ENCODE measurements at places on chromosomes 11 and 22.

- no peak for DNase-seq
Measured at GRCh38 chr11:65776196-65776595, 4.6 kb downstream of the AP5B1 start.

DNA sequence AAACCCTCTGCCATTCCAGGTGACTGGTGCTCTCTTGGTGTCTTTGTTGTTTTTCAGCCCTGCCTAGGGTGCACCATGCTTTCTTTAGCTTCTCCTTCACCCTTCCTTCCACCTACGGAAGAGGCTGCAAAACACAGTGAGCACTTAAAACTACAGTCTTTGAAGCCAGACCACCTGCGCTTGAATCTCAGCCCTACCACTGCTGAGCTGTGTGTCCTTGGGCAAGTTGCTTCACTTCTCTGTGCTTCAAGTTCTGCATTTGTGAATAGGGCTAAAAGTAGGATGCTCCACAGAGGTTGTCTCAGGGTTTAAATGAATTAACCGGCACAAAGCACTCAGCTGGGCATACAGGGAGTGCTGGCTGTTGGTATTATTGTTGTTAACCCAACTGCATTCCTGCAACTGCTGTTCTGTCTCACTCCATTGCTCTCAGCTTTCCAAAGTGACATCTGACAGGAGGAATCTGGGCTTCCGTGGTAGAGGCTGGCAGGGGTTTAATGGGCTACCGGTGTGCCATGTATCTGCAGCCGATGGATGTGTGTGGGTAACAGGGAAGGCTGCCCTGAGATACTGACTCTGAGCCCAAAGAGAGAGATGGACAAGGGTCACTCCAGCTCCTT is 139.3 kb downstream of the FBXO7 start:
- no peak for DNase-seq

DNA sequence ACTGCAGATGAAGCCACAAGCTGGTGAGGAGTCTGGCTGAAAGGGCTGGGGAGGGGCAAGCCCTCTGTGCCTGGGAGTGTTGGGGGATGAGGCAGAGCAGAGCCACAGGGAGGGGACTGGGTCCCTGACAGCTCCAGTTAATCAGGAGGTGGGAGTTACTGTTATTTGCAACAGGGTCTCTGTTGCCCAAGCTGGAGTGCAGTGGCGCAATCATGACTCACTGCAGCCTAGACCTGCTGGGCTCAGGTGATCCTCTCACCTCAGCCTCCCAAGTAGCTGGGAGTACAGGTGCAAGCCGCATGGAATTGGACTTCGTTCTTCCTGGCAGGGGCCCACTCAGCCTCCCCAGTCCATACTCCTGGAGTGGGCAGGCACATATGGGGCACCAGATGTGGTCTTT is 7.7 kb downstream of the SCN2B start:
- no peak for DNase-seq

GRCh38 chr11:27464289-27464696 is 8.3 kb downstream of the LGR4 start:
- no peak for DNase-seq

DNA sequence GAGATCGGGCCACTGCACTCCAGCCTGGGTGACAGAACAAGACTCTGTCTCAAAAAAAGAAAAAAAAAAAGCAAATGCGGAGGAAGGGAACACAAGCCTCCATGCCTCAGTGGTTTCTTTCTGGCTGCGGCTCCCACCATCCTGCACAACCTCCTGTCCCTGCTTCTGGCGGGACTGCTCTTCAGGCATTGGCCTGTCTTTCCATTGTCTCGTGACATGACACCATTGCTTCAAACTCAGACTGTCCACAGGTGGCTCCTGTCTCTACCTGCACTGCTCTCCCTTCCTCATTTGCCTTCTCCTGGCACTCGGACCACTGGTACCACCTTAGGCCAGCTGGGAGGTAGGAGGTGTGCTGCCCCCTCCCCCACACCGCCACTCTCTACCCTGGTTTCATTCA is 10.6 kb upstream of the PPM1F start:
- no peak for DNase-seq

DNA sequence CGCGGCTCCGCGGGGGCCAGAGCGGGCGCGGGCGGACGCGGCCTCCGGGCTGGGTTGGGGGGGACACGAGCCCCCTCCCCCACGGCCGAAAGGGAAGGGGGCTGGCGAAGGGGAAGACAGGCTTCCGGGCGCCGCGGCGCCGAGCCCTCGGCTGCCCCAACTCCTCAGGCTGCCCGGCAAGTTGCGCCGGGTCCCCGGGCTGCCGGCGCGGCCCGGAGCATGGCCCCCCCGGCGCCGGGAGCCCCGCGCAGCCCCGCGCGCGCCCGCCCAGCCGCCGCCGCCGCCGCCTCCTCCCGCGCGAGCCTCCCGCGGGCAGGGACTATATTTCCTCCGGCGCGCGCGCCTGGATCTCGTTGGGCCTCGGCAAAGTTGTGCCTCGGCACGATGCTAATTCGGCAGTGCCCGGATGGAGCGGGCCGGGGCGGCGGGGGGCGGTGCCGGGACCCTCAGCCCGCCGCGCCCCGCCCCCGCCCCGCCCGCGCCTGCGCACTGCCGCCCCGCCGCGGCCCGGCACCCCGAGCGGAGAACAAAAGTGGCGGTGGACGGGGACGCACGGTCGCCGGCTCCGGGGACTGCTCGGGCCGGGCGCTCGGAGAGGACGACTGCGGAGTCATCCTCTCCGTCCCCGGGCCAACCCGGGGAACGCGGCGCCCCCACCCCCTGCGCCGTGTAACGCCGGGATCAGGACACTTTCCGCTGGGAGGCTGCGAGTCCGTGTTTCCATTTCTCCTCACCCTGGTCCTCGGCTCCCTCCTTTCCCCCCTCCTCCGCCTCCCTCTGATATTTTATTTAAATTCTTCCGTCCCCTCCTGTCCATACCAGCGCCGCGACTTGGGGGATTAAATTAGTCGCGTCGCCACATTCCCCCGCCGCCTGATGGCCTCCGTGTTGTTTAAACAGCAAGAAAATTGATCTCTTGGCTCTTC is at the start of gene PHF21B:
TSS of gene PHF21B (minus strand) at position 400 of the 926 bp plus-strand sequence. CDS start 456 bp downstream, outside the sequence.
- peak; percentile 72 for DNase-seq

DNA sequence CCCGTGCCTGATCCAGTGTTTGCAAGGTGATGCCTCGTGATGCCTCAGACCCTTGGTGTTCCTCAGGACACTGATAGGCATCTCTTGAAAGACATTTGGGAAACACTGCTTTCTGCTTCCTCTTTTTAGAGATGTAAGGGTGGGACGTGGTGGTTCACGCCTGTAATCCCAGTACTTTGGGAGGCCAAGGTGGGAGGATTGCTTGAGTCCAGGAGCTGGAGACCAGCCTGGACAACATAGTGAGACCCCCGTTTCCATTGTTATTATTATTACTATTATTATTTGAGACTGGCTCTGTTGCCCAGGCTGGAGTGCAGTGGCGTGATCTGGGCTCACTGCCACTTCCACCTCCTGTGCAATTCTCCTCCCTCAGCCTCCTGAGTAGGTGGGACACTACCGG is 6.5 kb upstream of the SOX10 start:
- DNase-seq = no peak

DNA sequence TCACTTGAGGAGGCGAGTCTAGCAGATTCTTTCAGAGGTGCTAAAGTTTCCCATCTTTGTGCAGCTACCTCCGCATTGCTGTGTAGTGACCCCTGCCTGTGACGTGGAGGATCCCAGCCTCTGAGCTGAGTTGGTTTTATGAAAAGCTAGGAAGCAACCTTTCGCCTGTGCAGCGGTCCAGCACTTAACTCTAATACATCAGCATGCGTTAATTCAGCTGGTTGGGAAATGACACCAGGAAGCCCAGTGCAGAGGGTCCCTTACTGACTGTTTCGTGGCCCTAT is 8.9 kb upstream of the SAMM50 start:
- DNase-seq = no peak

DNA sequence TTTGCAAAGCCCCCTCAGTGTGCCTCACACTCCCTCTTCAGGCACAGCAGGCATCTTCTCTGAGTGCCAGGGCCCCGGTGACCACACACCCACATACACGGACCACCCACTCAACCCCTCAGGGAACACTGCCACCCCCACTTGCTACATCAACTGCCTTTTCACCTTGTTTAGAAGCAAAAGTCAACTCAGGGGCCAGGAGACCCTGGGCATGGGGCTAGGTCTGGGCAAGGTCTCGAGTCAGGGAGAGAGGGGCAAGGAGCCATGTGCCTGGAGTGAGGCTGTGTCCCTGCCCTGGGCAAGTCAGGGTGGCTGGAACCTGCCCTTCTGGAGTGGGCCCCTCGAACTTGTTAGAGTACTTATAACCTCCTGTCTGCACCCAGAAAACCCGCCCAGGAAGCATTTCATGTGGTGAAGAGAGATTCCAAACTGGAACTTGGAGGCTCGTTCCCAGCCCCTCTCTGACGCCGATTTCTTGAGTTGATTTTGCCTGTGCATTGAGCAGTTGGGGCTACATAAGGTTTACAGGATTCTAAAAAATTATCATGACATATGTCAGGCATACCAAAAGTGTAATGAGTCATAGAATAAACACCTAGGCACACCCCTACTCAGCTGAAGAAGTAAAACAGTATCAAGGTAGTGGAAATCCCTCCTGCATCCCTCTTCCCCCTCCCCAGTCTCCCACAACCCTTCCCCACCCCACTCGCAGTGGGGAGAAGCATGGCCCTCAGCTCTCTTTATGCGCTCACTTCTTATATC is 74.3 kb downstream of the MYEOV start:
- no peak for DNase-seq

GRCh38 chr11:17770048-17770652 is 35.6 kb downstream of the KCNC1 start:
- DNase-seq = peak; percentile 8

GRCh38 chr22:29872989-29873388 is 10.0 kb upstream of the MTMR3 start:
- DNase-seq = no peak

Measured in NCI-H1105 (cell line).